ENCODE measurements at places on chromosomes 2 and 18.

DNA sequence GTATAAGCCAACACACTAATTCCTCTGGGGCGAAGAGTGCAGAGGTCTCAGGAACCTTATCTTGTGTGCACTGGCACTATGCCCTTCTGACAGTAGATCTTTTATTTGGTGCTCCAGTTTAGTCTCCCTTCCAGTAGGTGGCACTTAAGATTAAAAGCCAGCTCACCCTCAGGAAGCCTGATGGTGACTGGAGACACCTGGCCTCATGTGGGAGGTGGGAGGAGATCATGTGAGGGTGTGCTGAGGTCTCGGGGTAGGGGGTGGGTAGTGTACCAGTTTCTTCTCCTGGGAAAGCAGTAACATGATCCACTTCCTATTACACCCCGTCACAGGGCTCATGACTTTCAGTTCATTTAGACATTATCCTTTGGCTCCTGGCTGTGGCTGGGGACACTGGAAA lies 654.9 kb downstream of the ADCYAP1 start:
- no peak for DNase-seq

DNA sequence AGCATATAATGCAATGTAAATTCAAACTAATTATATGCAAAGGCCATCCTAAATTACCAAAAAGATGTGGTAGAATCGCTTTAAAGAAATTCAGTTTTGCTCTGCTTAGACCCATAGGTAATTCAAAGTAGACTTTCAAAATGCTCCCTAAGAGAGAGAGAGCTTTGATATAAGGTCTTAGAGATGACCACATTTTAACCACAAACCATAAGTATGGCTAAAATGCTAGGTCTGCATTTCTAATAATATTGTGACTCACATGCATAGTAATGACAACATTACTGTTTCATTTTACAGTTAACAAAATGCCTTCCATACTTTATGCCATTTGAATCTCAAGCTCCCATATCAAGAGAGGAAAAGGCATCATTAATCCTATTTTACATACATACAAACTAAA lies 144.5 kb downstream of the RAD51AP2 start:
- DNase-seq, result no peak

GRCh38 chr2:151905963-151906632 lies 77.9 kb upstream of the ARL5A start:
- no peak for DNase-seq

DNA sequence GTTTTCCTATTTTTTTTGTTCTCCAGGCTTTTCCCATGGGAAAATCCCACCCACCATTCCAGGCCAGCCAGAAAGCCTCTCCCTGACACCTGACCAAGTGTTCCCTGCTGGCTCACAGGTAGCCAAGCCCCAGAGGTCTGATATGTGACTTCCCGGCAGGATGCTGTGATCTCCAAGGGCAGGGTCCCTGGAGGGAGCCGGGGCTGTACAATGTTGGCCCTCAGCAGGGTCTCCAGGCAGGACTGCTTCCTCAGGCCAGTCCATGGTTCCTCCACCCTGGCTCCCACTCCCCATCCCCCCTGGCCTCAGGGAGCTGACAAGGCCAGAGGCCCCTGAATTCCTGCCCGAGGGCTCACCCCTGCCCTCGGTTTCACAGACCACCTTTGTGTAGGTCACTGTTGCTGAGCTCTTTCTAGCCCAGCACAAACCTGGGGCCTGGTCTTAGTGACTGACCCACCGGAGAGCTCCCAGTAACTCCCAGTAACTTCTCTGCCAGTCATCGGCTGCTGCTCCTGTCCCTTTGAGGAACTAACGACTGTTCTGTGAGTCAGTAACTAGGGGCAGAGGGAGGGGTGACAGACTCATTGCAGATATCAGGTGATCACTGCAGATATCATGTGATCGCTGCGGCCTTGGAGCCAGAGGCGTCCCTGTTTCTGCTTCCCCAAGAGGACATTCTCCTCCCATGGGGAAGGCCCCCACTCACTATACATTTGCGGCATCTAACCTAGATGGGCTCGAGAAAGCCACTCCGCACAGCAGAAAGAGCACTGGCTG lies 38.7 kb downstream of the SDC1 start:
- peak; percentile 10 for DNase-seq

DNA sequence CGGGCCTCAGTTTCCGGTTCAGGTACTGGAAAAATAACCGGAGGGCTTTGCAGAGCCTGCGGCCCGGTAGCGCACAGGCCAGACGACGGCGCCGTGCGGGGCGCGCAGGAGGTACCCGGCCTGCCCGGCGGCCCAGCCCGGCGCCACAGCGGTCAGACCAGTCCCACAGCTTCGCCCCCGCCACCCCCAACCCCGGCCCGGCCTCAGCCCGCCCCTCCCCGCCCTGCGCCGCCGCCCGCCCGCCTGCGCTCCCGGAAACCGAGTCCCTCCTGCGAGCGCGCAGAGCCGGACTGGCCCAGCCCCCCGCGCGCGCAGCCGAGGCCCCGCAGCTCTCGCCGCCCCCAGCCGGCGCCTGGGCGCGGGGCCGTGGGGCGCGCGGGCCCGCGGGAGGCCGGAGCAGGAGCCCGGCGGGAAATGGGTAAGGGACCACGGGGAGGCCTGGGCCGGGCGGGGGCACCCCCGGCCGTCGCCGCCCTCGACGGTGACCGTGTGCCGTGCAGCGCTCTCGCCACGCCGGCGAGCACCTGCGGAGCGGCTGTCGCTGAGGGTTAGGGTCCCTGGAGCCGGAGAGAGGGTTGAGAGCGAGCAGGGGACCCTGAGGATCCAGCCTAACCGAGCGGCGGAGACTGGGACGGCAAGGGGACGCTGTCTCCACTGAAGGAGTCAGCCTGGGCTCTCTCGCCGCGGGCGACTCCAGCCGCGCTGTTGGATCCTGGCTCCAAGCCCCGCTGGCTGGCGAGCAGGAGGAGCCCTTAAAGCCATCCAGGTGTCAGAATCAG lies 16.5 kb upstream of the PSD4 start:
- DNase-seq, result peak; percentile 47

DNA sequence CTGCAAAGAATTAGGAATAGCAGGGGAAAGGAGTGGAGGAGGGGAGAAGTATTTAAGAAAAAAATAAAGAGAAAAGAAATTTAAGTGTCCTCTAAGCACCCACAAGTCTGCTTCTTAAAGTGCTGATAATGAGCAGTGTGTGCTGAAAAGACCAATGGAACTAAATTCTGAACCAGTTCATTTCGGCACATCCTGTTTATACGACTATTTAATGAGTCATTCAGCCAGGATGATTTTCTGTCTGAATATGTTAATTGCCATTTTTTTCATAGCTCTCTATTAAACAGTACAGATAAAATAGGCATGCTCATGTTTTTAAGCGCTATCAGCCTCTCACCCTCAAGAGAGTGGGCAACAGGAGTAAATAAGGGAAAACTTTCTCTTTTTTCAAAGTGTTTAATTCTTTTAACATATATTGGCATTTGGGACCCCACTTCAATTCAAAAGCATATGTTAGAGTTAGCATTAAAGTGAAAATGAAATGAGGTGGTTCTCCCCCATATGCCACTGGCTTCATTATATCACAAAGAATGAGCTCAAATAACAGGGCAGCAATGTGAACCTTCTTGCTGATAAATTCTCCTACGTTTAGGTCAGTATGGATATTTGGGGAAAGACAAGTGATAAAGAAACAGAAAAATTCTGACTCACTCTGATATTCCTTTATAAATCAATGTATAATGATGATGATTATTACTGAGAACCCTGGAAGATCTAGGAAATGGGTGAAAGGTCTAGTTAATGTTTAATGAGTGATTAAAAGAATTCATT lies 87.5 kb downstream of the TCF4 start:
- no peak for DNase-seq

- no peak for DNase-seq
Measured at GRCh38 chr2:63788071-63788470, 53.6 kb upstream of the UGP2 start.

DNA sequence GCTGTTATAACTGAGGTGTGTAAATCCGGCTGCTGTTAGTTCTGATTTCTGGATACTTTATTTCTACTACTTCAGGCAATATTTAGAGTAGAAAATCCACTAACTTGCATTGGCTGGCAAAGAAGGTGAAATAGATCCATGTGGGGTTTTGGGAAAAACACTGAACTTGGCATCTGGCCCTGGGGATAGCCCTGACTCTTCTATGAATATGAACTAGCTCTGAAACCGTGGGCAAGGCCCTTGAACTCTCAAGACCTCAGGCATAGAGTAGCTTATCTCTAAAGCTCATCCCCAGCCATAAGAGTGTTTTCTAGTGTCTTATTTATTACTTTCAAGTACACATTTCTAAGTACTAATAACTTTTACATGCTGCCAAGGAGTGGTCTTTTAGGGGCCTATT lies 25.8 kb downstream of the PARD3B start:
- no peak for DNase-seq

DNA sequence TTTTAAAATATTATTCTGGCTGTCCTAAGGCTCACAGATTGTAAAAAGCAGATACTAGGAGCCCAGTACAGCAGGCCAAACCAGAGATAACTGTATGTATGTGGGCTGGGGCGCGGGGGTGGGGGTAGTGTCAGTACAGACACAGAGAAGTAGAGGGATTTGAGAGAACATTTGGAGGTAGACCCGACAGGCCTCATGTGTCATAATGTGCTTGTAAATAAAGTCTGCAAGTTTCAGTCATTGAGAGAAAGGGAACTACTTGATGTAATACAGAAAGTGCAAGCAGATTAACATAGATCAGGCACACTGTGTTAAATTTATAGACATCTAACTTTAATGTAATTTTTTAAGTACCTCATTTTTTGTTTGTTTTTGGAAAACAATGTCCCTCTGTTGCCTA lies 7.4 kb upstream of the POLI start:
- DNase-seq, result no peak

DNA sequence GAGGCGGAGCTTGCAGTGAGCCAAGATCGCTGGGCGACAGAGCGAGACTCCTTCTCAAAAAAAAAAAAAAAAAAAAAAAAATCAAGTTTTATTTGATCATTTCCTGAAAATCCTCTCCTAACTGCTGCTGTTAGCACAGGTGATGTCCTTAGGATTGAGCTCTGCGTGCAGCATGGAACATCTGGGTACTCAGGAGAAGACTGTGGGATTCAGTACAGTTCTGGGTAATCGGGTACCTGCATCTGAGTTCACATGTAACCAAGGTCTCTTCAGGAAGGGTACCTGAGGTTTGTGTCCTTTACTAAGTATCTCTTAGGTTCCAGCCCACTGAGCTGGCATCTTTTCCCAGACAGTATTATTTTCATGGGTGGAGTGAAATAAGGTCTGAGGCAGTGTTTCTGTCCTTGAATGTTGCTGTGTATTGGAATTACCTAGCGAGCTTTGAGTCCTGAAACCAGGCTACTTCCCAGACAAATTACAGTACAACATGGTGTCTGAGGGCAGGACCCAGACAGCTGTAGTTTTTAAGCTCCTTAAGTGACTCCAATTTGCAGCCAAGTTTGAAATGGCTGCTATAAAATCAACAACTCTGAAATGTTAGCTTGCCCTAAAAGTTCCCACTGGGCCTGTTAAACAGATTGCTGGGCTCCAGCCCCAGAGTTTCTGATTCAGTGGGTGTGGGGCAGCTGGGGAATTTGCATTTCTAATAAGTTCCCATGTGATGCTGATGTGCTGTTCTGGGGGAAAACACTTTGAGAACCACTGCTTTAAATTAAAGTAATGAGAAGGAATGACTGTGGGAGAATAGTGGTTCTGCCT lies 120.5 kb downstream of the PMAIP1 start:
- DNase-seq, result no peak

DNA sequence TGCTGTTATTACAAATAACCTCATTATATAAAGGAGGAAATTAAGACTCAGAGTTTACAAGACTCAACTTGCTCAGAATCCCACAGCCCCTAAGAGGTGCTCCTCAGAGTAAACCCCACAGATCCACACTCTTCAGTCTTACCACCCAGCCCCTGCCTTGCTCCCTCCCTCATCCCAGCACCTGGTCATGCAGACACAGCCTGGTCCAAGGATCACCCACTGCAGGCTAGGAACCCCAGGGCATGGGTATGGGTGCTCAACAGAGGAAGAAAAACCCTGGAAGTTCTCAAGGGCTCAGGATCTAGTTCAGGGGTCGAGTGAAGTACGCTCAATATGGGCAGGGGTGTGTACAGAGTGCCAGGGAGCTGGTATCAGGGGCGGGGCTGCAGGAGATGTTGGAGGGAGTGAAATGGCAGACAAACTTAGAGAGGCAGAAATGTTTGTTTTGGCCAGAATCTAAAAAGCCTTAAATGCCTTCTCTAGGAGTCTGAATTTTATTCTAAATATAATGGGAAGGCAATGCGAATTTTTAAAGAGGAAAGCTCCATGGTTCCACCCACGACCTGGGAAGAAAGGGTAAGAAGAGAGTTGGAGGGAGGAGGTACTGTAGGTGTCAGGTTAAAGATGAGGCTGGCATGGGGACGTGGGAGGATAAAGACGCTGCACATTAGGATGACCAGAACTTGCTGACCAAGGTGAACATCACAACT lies 79.1 kb upstream of the MGAT4A start:
- no peak for DNase-seq

DNA sequence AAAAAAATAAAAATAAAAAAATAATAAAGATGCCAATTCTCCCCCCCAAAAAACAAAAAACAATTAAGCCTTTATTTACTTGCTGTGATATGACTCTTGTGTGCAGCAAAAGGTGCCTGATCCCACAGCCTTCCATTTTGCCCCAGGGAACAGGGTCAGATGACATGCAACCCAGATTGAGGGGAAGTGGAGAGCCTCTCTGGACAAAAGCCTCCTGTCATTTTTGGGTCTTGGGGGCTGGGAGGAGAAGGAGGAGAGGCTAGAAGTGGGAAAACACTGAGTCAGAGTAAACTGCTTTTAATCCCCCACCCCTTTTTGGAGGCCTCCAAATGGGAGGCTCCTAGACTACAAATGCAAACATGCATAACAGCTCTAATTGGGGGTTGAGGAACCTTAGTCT lies 46.6 kb upstream of the SCG2 start:
- DNase-seq, result no peak

- DNase-seq, result no peak
Measured at GRCh38 chr18:68509902-68510301, 205.0 kb downstream of the TMX3 start.

GRCh38 chr18:11327391-11328009 lies 178.1 kb upstream of the PIEZO2 start:
- DNase-seq, result no peak

DNA sequence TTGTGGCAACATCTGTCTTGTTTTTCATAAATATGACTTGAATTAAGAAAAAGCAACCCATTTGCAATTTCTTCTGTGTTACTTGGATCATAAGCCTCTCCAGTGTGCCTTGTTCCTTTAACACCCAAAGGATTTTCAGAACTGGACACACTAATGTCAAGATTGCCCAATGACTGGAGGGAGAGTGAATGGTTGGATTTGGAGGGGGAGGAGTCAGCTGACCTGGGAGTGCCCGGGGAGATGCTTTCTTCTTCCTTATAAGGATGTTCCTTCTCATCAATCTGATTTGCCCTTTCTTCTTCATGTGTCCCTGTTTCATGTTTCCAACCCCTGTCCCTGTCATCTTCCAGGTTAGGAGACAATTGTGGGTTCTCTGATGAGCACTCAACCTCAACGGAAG lies 48.8 kb downstream of the ALPK2 start:
- no peak for DNase-seq

GRCh38 chr2:71629273-71629672 lies 175.9 kb downstream of the DYSF start:
- no peak for DNase-seq
